ENCODE measurements at places on chromosomes 11 and 22.
A peak's percentile ranks its signal among the peaks of the same experiment; 100 is the strongest.

DNA sequence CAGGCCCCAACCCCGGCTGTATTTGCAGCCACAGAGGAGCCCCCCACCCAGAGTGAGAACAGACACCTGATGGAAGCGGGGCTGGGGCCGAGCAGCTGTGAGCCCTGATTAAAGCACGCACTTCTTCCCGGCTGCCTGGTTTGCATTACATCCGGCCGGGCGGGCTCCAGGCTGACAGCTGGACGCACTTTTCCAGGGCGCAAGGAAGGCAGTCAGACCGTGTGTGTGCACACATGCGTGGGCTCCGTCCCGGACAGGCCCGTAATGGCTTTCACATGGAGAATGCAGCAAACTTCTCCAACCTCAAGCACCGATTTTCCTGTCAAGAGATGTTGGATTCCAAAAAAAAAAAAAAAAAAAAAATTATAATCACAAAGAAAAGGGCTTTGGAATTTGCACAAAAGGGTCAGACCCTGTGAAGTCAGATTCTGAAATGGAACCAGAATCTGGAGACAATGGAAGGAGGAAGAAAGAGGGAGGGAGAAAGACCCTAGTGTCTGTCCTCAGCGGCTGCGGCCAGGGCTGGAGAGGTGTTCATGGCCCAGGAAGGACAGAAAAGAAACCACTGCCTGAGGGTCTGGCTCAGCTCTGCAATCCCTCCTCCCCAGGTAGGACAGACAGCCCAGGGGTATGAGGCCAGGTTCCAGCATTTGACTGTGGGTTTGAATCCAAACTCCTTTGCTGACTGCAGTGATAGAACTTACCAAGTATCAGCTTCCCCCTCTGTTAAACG, 365.5 kb downstream of the MN1 start:
- peak; percentile 57 for DNase-seq

GRCh38 chr11:58285483-58286040, 17.5 kb upstream of the OR10W1 start:
- DNase-seq = no peak

DNA sequence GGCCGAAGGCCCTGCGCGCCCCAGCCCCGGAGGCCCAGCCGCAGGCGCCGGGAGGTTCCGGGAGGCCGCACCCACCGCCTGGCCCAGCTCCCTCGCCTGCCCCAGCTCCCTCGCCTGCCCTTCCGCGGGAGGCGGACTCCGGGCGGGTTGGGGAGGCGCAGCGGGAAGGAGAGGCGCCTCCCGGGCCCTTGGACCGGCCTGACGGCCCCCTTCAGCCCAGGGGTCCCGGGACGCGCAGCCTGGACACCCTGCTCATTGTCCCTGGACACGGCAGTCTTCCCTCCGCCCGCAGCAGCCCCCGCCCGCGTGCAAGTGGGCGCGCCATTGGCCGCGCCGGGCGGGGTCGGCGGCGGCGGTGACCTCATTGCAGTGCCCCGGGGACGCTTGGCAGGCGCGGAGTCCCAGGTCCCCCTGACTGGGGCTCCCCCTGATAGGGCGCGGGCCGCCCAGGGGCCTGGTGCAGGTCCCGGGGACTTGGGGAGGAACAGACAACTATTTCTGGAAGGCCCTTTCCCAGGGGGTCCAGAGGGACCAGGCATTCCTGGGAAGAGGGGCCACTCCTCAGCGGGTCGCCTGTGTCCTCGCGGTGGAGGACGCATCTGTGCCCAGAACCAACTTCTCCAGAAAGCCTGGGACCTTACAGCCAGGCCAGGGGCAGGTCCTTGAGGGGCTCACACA, 501 bp downstream of the CD151 start:
- DNase-seq = no peak

DNA sequence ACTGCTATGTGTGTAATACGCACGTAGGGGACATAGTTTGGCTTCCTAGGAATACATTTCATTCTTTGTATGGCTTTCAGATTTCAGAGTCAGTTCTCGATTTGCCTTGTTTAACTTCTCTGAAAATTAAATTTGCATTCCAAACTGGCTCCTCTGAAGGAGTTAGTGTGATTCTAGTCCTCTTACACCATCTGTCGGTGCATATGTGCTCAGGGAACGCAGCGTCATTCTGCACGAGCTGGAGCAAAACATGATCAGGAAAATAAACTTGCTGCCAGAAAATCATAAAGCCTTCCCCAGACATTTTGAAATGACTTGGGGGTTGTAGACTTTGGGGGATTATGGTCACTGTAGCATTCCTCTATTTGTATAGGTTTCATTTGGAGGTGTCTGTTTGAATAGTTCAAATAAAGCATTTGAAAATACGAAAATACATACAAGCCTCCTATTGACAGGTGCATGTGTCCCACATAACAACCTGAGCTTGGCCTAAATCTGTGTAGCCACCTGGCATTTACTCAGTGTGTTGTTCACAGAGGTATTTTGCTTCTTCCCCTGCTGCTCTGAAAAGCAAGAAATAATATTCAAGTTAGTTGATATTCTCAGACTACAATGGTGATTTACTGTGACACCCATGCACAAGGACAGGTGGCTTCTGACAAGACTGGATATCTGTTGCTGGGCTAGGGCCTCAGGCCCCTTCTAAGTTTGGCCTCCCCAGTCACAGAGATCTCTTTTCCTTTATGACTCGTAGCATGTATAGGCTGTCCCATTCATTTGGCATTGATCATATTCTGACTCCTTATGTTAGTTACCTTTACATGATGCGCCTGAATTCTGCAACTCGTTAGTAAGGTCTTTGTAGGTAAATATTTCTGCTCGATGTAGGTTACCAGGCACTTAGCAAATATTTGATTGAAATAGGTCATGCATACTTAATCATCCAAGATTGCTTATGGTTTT, 81.6 kb upstream of the SORL1-AS1 start:
- DNase-seq = peak; percentile 18

GRCh38 chr11:32109592-32109991, 18.7 kb downstream of the RCN1 start:
- DNase-seq = no peak

- no peak for DNase-seq
Measured at GRCh38 chr22:21966643-21967516, 14.2 kb upstream of the PPM1F start.

DNA sequence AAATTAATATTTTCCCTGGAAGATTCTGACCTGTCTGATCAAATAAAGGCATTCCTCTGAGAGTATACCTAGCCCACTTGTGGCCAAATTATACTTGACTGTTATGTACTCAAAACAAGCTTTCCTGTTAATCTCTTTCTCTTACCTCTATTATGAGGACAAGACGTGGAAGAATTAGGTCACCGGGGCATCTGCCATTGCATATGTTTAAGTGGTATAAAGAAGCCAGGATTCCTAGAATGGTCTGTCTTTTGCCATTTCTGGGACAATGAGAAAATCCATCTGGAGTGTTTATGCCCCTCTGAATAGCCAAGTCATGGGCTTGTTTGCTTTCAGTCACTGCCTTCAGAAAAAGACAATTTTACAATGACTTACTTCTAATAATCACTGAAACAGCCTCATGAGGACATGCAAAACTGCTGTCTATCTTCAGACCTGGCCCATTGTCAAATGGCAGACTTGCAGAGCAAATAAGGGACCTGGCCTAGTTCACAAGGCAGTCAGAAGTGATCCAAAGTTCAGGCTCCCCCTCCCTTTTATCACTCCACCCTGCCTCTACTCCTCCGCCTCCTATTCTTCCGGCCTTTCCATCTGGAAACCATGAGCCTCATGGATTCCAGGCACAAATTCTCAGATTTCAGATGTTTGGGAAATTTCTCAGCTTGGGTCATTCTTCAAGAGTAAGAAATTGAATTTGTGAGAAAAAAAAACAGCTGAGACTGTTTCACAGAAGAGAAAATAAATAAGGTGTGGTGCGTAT, 128.1 kb upstream of the LDLRAD3 start:
- no peak for DNase-seq

GRCh38 chr11:46437122-46437689, 45.6 kb upstream of the CHRM4 start:
- DNase-seq = no peak

- DNase-seq = peak; percentile 58
Measured at GRCh38 chr11:124069429-124070401, 28.6 kb upstream of the OR10G7 start.

- no peak for DNase-seq
Measured at GRCh38 chr11:106421676-106422292, 344.3 kb downstream of the AASDHPPT start.

DNA sequence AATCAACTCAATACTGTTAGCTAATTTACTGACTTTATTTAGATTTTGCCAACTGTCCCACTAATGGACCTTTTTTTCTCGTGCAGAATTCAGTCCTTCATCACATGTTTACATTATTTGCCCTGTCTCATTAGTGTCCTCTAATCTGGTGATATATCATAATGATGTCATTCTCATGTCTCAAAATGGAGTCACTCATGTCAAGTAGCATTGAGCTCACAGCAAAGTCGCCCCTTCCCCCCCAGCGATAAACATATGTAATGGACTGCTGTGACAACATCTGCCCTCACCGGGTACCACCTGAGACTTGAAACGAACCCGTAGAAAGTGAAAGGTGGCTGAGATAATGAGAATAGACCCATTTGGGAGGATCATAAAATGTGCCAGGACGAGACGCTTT, 37.6 kb downstream of the HIPK3 start:
- no peak for DNase-seq

- DNase-seq = no peak
Measured at GRCh38 chr11:60950933-60951605, 907 bp downstream of the SLC15A3 start.

GRCh38 chr11:3709977-3710376, 38.8 kb upstream of the CHRNA10 start:
- no peak for DNase-seq

DNA sequence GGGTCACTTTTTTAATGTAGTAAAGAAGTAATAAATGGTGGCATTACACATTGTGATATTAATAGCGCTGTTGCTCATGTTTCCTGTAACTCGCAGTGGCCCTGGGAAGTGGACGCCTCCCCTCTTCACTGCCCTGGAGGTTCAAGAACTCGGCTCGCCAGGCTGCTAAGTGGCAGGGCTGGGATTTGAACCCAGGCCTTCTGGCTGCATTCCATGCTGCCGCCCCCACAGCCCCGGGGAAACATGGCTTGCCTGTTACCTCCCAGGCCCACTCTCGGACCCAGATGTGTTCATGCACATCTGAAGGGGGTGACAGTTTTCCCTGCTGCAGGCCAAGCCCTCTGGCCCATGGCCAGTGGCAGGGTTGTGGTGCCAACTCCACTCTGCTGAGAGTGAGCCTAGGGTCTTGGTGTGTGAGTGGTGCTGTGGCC, 25.0 kb upstream of the MGAT3 start:
- DNase-seq = peak; percentile 38

- no peak for DNase-seq
Measured at GRCh38 chr11:33344611-33345010, 87.4 kb downstream of the HIPK3 start.

DNA sequence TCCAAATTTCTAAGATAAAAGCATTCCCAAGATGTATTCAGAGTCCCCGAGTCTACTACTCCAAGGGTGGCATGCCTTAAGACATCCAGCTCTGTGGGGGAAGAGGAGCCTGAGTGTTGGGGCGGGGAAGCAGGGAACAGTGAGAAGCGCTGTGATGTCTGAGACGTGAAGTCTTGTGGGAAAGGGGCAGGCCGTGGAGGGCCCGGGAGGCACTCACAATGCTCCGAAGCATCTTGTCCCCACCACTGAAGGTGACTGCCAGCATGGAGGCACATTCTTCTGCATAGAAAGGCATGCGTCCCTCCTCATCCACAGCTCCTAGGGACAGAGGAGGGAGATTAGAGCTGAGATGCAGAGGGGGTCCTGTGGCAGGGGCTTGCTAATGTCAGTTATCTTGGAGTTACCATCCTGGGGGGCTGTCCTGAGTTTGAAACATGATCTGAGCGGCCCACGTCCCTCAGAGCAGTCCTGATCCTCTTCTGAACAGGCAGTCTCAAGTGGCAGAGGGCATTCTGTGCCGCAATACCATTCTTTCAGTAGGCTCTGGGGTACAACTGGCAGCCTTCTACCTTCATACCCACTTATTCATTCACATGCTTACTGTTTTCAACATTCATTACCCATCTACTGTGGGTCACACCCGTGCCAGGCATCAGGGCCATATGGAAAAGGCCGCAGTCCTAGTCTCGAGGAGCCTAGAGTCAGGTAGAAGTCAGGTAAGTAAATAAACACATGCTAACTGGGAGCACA, 8.7 kb downstream of the PCSK7 start:
- no peak for DNase-seq

DNA sequence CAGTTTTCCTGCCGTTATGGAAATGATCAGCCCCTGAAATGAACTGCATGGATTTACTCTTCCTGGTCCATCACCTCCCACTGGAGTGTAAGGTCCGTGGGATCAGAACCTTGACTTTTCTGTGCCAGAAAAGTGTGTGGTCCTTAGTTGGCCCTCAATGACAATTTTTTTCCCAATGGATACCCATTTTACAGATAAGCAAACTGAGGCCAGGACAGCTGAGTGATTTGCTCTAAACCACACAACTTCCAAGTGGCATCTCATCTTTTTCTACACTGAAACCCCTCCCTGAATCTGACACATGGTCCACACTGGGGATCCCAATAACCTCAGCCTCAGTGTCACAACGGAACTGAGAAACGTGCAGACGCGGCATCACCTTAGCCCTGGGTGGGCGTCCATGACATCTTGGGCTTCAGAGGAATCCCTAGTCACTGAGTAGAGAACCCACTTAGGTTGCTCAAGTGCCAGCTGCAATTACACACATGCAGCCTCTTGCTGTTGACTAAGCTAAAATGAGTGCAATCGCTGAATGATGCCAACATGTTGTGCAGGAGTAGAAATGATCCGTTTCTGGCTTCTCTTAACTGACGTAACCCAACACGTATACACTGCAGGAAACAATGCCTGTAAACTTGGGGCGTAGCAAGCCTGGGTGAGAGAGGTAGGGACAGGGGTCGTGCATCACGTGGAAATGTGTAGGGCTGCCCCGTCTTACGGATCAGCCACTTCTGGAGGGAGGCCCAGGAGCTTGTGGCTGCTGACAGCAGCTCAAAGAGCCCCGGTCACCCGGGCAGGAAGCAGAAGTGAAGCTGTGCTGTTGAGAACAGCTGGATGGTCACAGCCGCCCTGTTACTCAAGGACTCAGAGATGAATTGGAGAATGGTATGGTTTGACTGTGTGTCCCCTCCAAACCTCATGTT, 136.3 kb downstream of the SHANK2 start:
- DNase-seq = no peak

GRCh38 chr22:48065892-48066291, 1303.4 kb downstream of the TBC1D22A start:
- DNase-seq = no peak

DNA sequence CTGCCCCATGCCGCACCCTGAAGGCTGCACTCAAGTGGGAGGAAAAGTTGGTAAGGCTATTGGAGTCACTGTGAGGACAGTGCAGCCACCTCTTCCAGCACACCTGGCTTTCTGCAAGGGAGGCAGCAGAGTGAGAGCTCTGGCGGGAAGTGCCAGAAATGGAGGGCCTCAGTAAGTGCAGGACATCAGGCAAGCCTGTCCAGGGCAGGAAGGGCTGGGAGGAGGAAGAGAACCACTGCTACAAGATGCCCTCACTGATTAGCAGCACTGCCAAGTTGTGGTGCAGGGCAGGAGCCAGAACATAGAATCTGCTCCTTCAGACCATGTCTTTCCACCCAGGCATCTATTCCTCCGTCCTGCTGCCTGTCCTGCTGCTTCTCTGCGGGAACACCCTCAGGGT, 61.2 kb upstream of the CLTCL1 start:
- DNase-seq = no peak
